ENCODE measurements at places on chromosomes 5 and 9. TPM values are rescaled to one million over a fixed set of nuclear protein-coding genes. Genes with fewer than 3 reads are reported as not detected.

PCDHB16 gene
- total RNA-seq: not detected

DNA sequence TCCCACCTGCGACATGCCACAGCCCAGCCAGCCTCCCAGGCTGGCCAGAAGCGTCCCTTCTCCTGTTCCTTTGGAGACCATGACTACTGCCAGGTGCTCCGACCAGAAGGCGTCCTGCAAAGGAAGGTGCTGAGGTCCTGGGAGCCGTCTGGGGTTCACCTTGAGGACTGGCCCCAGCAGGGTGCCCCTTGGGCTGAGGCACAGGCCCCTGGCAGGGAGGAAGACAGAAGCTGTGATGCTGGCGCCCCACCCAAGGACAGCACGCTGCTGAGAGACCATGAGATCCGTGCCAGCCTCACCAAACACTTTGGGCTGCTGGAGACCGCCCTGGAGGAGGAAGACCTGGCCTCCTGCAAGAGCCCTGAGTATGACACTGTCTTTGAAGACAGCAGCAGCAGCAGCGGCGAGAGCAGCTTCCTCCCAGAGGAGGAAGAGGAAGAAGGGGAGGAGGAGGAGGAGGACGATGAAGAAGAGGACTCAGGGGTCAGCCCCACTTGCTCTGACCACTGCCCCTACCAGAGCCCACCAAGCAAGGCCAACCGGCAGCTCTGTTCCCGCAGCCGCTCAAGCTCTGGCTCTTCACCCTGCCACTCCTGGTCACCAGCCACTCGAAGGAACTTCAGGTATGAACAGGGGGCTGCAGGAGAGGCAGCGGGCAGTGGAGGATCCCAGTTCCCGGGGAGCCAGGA, 106.5 kb downstream of the PPARGC1B start:
- DNase-seq: no peak

- no peak for DNase-seq
Measured at GRCh38 chr5:91312698-91313097, 70.4 kb downstream of the ARRDC3 start.

DNA sequence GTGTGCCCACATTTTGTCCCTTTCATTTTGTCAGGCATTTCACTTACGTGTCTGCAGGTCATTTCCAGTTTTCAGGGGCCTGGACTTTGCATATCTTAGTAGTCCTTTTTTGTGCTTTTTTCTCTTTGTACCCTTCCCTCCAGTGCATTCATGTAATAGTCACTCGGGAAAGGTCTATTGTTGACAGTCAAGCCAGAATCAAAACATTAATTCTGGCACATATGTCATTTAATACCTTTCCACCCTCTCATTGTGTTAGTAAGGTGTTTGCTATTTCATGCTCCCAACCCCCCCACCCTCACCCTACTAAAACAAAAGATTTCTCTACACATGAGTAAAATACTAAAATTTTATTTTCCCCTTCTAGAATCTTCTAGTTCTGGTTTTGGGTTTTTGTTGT, 42.7 kb downstream of the UGCG start:
- DNase-seq: no peak

EIF4E1B gene
- total RNA-seq: not detected

DNA sequence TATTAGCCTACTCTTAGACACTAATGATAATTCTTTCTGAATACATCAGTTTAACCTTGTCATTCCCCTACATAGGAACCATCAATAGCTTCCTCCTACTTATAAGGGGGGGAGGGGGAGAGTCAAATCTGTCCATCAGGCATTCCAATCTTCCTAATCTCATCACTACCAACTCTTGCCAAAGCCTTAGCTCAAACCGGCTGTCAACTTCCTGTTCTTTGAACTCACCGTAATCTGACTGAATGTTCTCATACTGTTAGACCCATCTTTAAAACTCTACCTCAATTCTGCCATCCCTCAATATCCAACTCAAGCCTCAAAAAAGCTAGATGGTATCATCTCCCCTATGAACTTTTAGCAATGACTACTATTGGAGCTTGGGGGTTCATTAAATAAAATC, 41.9 kb upstream of the RNF38 start:
- DNase-seq: no peak
